Natural killer cell (primary cell): ENCODE measurements at places on chromosomes 7 and 10. TPM values are rescaled to one million over a fixed set of nuclear protein-coding genes. Genes with fewer than 3 reads are reported as not detected.

The SPDYE9 gene
- not detected for total RNA-seq

The JAKMIP3 gene
- 0.19 TPM for total RNA-seq

The CPVL gene
- 9.8 TPM for total RNA-seq

- H3K4me1 ChIP-seq, result no peaks in the 10 kb centered on the region
- no peak overlapping the region for H3K27ac ChIP-seq
- peaks cover 2% of the 10 kb centered on the region for H3K36me3 ChIP-seq
- no peaks in the 10 kb centered on the region for H3K27me3 ChIP-seq
- H3K4me3 ChIP-seq, result no peak overlapping the region
These were observed 35.8 kb downstream of the GBF1 start for GRCh38 chr10:102281102-102281487.

DNA sequence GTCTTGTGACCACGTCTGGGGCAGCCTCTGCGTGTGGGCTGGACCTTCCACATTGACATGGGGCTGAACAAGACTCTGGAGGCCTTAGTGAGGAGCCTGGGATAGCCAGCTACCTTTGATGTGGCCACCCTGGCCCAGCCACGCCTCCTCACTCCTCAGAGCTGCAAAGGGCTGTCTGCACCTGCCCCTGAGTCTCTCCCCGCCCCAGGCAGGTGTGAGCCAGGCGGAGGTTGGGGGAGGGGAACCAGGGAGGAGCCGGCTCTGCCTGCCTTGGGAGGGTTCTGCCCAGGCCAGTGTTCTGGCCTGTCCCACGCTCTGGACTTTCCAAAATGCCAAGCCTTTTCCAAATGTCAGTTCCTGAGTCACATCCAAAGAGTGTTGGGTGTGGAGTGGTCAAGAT lies 72.2 kb downstream of the GTF2IRD1 start:
- H3K36me3 ChIP-seq, result no peaks in the 10 kb centered on the region
- DNase-seq, result no peak
- no peaks in the 10 kb centered on the region for H3K4me1 ChIP-seq
- no peak overlapping the region for H3K27ac ChIP-seq

- no peaks in the 10 kb centered on the region for H3K27me3 ChIP-seq
- H3K36me3 ChIP-seq, result no peaks in the 10 kb centered on the region
- no peaks in the 10 kb centered on the region for H3K4me1 ChIP-seq
- no peak for DNase-seq
- H3K27ac ChIP-seq, result no peak overlapping the region
These were observed 85.3 kb upstream of the DLX6 start for GRCh38 chr7:96920064-96920463.

DNA sequence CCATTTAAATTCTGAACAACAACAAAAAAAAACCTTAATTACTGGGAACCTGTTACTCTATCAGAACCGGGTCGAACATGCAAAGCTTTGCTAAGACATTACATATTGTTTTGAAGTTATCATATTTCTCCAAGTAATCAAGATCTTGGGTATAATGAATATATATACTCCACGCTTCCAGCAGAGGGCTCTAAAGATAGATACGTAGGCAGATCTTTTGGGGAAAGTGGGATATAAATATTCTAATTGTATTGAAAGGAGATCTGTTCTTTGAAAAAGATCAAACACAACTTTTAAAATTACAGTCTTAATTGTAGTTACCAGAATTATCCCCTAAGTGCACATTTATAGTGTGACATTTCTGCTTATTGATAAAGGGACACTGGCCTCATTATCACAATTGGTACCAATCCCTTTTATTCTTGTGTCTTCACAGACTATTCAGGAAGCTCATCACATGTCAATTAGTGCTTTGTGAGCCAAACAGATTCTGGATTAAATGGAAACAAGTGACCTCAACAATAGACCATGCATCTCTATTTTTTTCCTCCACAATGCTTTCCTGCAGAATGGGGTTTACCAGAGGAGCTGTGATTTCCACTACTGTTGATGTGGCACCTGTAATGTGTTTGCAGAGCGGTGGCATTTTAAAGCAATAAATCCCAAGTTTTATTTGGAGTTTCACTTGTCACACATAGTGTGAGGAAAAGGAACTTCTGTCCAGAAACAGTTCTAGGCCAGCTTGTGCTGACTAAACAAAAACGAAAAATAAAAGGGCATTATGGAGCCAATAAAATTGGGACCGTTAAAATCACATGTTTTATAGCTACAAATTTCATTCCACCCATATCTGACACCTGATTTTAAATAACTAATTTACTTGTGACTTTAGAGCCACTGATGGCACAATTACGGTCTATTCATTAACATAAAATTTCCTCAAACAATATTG lies 122.4 kb downstream of the CTTNBP2 start:
- H3K4me3 ChIP-seq, result no peak overlapping the region
- H3K36me3 ChIP-seq, result no peaks in the 10 kb centered on the region
- H3K27me3 ChIP-seq, result no peaks in the 10 kb centered on the region

GRCh38 chr7:12162415-12163113 lies 48.5 kb upstream of the TMEM106B start:
- DNase-seq, result no peak
- no peaks in the 10 kb centered on the region for H3K36me3 ChIP-seq
- peaks cover 2% of the 10 kb centered on the region for H3K27me3 ChIP-seq

DNA sequence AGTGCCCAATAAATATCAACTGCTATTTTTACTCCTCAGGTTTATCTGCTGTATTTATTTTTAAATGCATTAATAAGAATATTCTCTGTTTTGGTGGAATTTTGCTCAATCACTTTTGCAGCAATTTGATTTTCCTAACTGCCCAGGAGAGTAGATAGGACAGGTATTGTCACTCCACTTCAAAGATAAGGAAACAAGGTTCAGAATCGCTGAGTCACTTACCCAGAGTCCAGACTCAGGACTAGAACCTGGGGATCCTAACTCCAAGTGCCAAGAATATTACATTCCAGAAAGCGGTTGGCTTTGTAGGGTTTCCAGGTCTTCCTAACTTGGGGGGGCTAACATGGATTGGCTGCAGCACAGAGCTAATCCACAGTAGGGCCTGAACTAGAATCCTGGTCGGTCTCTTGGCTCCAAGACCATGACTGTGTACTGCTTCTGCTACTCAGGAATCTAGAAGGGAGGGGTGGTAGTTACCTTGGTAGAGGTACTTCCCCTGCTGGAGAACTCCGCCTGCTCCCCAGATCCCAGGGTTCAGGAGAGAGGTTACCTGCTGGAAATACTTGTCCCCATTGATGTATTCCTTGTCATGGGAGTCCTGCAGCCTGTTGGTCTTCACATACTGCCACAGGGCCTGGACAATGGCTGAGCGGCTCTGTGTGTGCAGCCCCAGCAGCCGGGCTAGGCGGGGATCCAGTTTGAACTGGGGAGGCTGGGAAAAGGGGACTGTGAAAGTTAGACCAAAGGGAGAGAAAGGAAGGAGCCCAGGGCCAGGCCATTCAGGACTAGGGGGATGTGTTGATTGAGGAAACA lies 7.3 kb downstream of the SMARCD3 start:
- no peak overlapping the region for H3K27ac ChIP-seq
- peaks cover 32% of the 10 kb centered on the region for H3K4me1 ChIP-seq
- peaks cover 13% of the 10 kb centered on the region for H3K36me3 ChIP-seq
- H3K27me3 ChIP-seq, result peaks cover 13% of the 10 kb centered on the region
- H3K4me3 ChIP-seq, result no peak overlapping the region
- DNase-seq, result no peak

DNA sequence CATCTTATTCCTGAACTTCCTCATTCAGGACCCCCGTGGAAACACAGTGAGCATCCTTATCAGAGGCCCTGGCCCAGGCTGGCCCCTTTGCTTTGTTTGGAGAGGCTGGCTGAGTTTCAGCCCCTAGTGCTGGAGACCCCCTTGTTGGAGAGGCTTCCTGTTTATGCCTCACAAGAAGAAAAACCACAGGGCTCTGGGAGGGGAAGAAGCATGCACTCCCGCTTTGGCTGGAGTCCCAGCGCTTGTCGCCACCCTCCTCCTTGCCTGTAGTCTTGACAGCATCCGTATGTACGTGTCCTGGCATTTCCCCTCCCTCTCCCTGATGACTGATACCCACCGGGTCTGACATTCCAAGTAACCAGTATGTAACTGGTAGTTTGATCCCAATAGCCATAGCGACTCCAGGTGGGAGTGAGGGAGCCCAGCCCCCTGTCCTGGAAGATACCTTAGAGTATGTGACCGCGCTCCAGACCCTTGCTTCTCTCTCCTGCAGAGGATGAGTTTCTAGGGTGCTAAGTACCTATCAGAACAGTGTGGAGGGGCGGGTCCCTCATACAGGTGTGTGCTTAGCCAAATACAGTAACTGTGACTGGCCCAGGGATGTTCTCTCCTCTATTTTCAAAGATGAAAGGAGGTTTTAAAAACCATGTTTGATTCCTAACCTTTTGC lies 6.9 kb upstream of the ATP6V0E2 start:
- H3K4me1 ChIP-seq, result peaks cover 77% of the 10 kb centered on the region
- no peaks in the 10 kb centered on the region for H3K27me3 ChIP-seq
- no peak overlapping the region for H3K4me3 ChIP-seq
- H3K27ac ChIP-seq, result no peak overlapping the region
- DNase-seq, result peak; percentile 59

GRCh38 chr10:118473305-118473960 lies 122.0 kb downstream of the PRLHR start:
- no peaks in the 10 kb centered on the region for H3K27me3 ChIP-seq
- DNase-seq, result no peak
- H3K4me1 ChIP-seq, result no peaks in the 10 kb centered on the region
- no peak overlapping the region for H3K4me3 ChIP-seq

- H3K4me1 ChIP-seq, result peaks cover 16% of the 10 kb centered on the region
- DNase-seq, result no peak
- H3K4me3 ChIP-seq, result no peak overlapping the region
- H3K27ac ChIP-seq, result no peak overlapping the region
These were observed 259.4 kb downstream of the CAMK1D start for GRCh38 chr10:12608761-12609160.
